ENCODE measurements at places on chromosomes 6 and 20.

- DNase-seq, result no peak
Observed at GRCh38 chr6:15426901-15427300, 181.0 kb downstream of the JARID2 start.

DNA sequence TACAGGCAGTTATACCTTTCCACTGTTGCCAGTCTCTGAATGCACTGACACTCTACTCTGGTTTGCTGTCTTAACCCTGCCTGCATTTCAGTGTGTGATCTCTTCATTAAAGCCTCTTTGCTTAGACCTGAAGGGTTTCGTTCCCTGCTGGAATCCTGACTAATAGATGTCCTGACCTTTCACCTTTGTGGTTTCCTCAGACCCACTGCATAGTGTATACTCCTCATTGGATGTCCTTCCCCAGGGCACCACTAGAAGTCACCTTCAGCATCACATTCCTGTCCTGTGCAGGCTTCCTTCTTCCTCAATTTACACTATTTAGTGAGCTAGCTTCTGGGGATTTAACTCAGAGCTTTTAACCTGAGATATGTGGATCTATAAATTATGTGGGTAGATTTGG, 120.6 kb downstream of the RCAN2 start:
- DNase-seq, result no peak

DNA sequence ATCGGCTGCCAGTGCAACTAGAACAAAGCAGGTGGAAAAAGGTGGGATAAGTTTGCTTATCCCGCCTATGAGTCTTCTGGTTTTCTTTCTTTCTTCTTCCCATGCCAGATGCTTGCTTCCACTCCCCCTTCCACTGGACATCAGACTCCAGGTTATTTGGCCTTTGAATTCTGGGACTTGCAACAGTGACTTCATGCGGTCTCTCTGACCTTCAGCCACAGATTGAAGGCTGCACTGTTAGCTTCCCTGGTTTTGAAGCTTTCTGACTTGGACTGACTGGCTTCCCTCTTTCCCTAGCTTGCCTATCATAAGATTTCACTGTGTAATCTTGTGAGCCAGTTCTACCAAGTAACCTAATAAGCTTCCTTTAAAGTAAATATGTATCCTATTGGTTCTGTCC, 878.4 kb upstream of the GJE1 start:
- no peak for DNase-seq

DNA sequence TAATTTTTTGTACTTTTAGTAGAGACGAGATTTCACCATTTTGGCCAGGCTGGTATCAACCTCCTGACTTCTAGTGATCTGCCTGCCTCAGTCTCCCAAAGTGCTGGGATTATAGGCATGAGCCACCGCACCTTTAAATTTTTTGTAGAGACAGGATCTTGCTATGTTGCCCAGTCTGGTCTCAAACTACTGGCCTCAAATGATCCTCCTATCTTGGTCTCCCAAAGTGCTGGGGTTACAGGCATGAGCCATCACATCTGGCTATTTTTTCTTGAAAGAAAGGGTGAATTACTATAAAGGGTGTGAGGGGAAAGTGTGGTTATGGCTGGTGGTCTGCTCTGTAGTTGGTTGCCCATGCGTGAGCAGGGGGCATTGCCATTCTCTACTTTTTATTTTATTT, 1.6 kb downstream of the LY6G6F start:
- no peak for DNase-seq

GRCh38 chr20:55882286-55882685, 123.0 kb downstream of the CBLN4 start:
- no peak for DNase-seq

- no peak for DNase-seq
Observed at GRCh38 chr20:63343460-63344445, 17.4 kb downstream of the CHRNA4 start.

- no peak for DNase-seq
Observed at GRCh38 chr6:129619579-129620233, 90.3 kb downstream of the ARHGAP18 start.

- DNase-seq, result no peak
Observed at GRCh38 chr6:142165227-142165626, 18.2 kb downstream of the VTA1 start.

DNA sequence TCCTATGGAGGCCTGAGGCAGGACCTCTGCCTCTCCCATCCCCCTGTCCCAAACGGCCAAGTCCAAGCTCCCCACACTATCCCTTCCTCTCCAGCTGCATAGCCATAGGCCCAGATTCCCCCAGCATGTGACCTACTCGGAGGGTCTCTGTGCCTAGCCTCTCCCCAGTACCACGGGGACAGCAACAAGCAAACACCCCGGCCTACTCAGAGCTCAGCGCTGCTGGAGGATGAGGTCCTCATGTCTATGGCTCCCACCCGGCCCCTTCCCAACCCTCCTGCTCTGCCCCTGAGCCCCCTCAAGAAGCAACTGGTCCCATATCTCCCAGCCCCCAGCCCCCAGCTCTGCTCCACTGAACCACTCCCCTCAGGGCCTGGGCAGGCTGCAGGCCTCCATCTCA, 24.2 kb downstream of the RNASET2 start:
- no peak for DNase-seq

DNA sequence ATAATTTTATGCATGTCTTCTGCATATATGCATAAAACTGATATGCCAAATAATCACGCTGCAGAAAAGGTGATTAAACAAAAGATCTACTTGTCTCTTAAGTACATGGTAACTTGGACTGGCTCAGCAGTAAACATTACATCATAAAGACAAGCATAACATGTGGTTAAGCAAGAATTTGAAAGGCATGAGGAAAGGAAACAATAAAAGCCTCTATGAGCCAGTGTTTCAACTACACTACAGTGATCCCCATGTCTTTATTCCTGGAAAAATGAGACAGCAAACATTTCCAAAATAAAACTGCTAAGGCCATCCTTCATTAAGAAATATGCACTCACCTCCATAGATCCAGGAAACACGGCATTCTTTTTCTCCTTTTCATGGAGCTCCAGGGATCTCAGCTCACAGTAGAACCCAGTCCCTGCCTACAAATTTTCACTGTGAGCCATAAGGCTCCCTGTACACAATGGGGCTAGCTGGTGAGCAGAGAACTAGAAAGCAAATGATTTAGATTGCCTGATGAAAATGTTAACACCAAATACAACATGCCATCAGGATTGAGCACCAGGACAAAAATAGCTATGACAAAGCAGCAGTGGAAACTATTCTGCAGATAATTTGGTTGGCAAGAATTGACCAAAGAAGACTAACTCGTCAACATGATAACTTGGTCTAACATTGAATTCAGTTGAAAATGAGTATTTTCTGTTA, 156.1 kb downstream of the COL21A1 start:
- DNase-seq, result no peak
